ENCODE measurements at places on chromosomes 7 and 10.

DNA sequence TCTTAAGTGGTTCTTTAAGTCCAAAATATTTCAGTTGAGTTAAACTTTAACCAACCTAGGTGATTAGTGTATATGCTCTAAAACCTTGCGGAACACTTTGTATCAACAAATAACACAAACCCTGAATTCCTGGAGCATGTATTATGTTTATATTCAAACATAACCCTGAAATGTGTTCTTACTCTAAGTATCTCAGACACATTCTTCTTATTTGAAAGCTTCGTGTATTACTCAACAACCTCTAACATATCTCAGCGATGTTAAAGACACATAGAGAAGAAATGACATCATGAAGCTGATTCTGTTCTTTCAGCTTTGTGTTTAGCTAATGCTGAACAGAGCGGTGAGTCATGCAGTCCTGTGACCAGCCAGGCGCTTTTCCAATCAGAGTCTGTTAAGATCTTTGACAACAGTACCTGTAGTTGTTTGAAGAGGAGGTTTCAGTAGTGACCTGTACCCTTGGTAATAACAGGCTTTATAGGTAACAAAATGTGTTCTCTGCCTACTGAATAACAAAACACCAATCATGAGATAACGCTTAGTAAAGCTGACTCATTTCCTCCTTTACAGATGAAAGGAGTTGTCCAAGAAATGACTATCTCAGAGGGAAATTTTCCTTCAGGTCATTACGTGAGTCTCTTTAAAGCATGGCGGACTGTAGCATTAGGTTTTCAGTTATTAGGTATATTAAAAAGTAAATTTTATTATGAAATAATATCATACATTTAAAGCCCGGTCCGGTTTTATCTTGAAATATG, 67.3 kb upstream of the KLF6 start:
- DNase-seq, result peak; percentile 94

GRCh38 chr7:157926107-157926506, 589.3 kb downstream of the DNAJB6 start:
- DNase-seq, result no peak

DNA sequence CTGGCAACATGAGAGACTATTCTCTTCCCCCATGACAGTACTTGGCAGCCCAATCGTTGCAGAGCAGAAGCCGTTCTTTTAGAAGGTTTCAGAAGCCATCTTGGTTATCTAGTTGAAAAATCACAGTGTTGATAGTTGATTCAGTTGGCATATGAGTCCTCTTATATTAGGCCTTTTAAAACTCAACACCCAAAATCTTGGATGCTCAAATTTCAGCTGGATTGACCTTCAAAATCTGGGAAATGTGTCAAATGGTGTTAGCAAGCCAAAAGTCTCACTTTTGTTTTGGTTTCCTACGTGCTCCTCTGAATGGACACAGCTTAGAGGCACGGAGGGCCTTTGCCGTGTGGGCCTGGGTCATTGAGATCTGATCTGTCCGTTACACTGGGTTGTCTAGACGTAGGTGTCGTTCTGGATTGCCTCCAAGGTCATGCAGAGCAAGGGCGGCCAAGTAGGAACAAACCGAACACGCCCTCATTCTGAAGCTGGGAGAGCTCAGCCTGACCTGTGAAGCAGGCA, 59.3 kb upstream of the BMPER start:
- DNase-seq, result peak; percentile 13

- no peak for DNase-seq
These were observed 451.5 kb downstream of the SORCS1 start for GRCh38 chr10:106712988-106713387.

DNA sequence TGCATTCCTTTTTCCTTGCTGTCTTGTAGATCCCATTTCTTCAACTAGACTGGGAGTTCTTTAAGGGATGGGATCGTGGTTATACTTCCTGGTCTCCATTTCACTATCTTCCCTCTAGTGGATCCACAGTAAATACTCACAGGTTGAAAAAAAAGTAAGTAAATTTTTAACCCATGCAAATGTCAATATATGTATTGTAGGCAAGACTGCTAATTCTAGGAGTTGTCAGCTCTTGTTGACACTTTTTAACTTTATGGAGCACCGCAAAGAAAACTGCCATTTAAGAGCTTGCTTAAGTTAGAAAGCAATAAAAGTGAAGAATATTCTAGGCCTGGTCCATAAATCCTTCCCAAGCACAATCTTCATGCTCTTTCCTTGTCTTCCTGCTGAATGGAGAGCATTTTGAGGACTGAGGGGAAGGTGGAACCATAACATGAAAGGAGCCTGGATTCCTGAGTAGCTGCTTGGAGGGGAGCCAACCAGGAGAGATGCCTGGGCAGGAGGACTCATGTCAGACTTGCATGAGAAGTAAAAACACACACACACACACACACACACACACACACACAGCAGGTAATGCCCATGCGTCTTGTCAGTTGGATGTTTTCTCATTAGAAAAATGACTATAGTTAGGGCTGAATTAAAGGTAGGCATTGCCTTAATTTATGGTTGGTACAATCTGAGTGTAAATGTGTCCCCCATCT, 32.2 kb downstream of the VWA2 start:
- peak; percentile 61 for DNase-seq

Data from PC-3 (cell line).